ENCODE measurements at places on chromosomes 5 and 9. TPM values are rescaled to one million over a fixed set of nuclear protein-coding genes. Genes with fewer than 3 reads are reported as not detected.

GFI1B gene
- not detected for polyA plus RNA-seq

DNA sequence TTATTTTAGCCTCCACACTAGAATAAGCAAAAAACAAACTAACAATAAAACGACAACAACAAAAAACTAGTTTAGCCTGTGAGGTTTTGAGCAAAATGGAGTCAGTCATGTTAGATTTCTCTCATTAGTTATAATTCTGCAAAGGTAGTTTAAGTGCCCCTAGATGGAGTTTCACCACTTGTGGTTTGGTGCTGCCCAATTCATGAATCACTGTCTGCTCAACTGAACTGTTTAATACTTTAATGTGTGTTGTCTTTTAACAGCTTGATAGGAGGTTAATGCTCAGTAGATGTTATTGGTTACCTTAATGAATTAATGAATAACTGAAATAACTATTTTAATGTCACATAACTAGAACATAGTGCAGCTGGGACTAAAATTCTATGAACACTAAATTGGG lies 3.5 kb upstream of the PLAA start:
- no peak for DNase-seq

- no peak for DNase-seq
These were observed 278.4 kb downstream of the NSG2 start for GRCh38 chr5:174323878-174324281.

DNA sequence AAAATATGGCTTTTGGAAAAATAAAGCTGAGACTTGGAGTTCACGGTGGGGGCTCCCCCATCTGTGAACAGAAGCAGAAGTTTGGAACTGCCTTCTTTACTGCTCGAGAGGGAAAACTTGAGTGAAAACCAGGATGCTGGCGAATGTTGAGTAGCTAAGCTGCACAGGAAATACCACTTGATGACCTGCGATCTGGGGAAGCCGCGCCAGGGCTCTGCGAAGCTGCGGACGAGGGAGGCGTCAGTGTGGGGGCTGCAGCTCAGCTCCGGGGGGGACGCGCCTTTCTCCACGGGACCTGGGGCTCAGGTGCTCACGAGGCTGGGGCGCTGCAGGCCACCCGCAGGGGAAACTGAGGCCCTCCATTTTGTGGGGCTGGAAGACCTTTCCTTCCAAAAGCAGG lies 62.3 kb downstream of the TENT4A start:
- no peak for DNase-seq

TMEM215 gene
- not detected for polyA plus RNA-seq

SLC6A18 gene
- not detected for polyA plus RNA-seq

DNA sequence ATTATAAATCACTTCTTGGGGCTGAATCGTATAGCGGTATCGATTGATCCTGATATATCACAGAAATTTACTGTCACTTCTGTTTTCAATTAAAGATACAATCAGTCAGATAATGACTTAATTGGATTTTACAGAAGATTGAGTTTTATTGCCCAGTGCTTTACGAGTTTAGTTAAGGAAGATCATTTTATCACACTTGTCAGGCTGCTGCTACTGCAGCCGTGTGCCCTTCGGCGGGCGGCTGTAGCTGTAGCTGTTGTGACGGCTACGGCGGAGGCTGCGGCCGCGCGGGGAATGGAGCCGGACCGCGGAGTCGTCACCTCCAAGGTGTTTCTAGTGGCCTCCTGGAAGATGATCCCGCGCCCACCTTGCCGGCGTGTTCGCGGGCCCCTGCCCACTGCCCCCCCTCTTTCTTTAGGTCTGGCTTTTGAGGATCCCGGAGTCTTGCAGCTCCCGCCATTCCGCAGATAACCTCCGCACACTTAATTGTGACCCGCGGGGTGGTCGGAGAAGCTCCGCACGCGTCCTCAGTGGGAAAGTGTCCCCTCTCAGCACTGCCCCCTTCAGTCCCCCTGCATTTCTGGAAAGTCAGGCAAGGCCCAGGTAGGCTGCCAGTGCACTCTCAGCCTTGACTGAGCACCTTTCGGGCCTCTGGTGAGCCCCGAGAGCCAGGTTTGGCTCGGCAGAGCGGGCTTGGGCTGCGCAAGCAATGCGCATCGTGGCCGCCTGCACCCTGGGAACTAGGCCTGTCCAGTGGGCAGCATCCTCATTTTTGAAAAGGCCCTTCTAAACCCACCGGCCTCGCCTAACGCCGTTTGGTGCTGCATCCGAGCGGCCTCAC lies 6.9 kb upstream of the DMRT3 start:
- no peak for DNase-seq

- DNase-seq, result no peak
These were observed 165.2 kb downstream of the MAPKAP1 start for GRCh38 chr9:125541840-125542243.

DNA sequence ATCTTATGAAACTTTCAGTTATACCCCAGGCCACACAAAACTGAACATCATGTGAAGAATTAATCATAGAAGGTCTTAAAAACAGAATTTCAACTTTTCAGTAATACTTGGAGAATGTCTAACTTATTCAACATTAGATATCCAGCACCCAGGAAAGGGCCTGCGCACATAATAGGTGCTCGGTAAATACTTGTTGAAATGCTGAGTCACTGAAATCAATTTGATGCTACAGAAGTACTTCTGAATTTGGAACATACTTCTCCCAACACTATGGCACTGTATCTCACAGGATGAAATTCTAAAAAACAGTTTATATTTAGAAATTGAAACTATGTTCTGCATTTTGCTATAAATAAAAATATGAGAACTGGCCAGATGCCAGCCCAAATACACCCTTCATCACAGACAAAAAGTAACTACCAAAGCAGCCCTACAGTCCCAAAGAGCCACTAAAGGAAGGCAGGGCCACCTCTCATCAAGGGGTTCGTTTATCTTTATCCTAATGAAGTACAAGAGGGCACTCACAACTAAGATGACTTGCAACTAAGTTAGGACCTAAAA lies 26.5 kb downstream of the MRPS27 start:
- DNase-seq, result no peak

CERCAM gene
- 24.7 TPM for polyA plus RNA-seq

ABCA1 gene
- 5.4 TPM for polyA plus RNA-seq

CMYA5 gene
- polyA plus RNA-seq, result 3.3 TPM

NUTM2F gene
- polyA plus RNA-seq, result not detected

ZNF484 gene
- 1.9 TPM for polyA plus RNA-seq

DNA sequence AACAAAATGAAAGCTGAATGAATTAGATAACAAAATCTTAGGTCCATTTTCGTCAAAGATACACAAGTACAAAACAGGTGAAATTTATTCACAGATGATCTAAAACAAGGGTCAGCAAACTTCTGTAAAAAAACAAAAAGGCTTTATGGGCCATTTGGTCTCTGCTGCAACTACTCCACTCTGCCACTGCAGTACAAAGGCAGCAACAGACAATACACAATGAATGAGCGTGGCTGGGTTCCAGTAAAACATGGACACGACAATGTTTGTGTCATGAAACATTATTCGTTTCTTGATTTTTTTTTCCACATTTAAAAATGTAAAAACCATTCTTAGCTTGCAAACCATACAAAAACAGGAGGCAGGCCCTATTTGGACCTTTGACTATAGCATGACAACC lies 71.9 kb downstream of the ECPAS start:
- no peak for DNase-seq

DNA sequence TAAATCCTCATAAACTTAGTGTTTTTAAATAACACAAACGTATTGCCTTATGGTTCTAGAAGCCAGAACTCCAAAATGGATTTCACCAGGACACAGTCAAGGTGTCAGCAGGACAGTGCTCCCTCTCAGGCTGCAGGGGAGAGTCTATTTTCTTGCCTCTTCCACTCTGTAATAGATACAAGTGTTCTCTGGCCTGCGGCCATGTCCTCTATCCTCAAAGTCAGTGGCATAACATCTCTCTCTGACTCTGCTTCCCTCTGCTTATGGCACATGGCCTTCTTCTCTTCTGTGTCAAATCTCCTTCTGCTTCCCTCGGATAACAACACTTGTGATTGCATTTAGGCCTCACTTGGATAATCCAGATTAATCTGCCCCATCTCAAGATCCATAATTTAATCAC lies 129.4 kb upstream of the OR13F1 start:
- no peak for DNase-seq

DNA sequence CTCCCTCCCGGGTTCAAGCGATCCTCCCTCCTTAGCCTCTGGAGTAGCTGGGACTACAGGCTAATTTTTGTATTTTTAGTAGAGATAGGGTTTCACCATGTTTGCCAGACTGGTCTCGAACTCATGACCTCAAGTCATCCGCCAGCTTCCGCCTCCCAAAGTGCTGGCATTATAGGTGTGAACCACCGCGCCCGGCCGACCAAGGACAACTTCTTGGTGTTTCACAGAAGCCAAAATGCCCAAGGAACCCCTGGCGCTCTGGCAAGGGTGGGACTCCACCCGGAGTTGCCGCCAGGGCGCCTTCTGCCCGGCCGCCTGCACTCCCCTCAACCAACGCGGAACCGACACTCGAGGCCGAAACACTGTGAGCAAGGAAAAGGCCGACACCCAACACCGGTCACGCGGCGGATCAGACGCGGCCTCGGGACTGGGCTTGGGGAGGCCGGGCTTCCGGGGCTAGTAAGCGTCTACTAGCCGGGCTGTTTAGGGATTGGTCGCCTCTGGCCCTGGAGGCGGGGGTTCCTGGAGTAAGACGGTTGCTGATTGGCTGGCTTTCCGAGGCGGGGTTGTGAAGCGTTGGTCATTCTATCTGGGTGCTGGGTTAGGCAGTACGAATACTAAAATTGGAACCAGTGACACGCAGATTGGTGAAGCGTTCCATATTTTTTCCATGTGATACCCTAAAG lies 7.7 kb upstream of the CFAP157 start:
- DNase-seq, result peak; percentile 99

GRCh38 chr9:114911167-114911821 lies 19.1 kb downstream of the TNFSF8 start:
- no peak for DNase-seq

- peak; percentile 55 for DNase-seq
These were observed 36.7 kb upstream of the ARRDC3 start for GRCh38 chr5:91419571-91420537.

DNA sequence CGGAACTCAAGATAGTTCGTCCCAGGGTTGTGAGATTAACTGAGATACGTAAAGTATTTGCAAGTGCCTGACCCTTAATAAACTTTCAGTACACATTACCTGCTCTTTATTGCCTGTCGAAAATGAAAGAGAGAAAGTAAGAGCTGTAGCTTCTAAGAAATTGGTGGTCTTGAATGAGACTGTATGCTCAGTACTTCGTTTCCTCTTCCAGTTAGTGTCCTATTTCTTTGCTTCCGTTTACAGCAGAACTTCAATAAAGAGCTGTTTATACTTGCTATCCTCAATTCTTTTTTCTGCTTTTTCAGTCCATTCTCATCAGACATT lies 534 bp downstream of the SRFBP1 start:
- DNase-seq, result no peak

DNA sequence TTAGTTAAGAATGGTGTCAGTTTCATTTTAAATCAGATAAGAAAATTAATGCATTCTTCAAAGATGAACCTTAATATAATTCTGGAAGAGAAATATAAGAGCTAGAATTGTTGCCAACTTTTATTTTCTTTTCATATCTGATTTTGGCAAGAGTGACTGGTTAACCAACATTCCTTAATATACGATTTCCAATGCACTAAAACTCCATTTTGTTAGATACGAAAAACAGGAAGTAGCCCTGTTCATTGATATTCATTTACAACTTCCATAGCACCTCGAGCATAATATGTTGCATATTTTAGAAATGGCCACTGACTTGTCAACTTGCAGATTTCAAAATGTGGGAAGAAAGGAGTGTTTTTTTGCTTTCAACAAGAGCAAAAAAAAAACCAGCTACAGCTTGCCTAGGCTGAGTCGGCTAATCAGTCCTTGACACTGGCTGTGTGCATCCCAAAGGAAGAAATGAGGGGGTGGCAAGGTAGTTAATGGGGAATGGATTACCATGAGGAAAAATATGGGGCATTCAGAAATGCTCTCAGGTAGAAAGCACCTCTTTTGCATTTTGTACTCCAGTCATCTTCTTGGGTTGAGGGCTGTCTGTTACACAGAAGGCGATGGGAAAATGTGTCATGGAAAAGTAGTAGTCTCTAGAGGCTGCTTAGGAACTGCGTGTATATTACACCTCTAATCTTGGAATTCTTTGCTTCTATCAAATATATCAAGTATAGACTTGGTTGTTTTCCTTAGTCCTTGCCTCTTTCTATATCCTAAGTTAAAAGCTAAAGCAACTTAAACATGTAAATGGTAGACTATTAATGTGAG lies 3.9 kb downstream of the MAP3K1 start:
- no peak for DNase-seq

DIRAS2 gene
- polyA plus RNA-seq, result not detected

DNA sequence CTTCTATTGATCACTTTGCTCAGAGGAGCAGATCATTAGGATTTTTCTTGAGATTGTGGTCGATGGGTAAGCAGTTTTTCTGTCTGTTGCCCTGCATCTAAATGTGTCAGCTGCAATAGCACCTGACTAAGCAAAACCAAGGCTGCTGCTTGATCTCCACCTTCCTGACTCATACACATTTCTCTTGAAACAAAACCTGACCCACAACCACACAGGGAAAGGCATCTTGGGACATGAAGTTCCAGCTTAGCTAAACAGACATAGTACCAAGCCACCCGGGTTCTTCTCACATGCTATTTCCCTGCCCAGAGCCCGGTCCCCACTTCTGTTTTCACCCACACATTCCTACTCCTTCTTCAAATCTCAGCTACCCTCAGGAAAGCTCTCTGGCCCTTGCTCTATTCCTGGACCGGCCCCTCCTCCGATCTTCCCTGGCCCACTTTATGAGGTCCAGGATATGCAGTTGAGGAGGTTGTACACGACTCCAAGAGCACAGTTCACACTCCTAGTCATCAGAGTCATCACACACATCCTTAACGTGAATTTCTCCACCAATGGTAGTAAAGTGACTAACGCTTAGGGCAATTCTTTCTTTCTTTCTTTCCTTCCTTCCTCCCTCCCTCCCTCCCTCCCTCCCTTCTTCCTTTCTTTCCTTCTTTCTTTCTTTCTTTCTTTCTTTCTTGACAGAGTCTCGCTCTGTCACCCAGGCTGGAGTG lies 16.0 kb upstream of the ZBTB43 start:
- no peak for DNase-seq

PSAT1 gene
- polyA plus RNA-seq, result 2.6 TPM

DNA sequence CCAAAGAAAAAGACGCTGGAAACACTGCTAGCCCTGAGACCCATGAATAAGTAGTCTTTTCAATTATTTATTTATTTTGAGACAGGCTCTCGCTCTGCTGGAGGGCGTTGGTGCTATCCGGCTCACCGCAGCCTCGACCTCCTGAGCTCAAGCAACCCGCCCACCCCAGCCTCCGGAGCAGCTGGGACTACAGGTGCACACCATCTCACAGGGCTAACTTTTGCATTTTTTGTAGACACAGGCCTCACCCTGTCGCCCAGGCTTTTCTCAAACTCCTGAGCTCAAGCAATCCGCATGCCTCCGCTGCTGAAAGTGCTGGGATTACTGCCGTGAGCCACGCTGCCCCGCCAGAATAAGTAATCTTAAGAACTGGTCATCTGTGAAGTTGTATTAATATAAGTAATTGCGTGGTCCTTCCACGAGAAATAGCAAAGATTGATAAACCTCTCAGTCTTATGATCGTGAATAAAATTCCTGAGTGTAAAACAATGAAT lies 1.6 kb downstream of the ANXA2R start:
- no peak for DNase-seq

SLC36A3 gene
- not detected for polyA plus RNA-seq
